ENCODE measurements at places on chromosomes 6 and 20. TPM values are rescaled to one million over a fixed set of nuclear protein-coding genes. Genes with fewer than 3 reads are reported as not detected.

GRCh38 chr6:37700620-37700973 lies 2.9 kb upstream of the MDGA1 start:
- H3K27me3 ChIP-seq, result peaks cover 40% of the 10 kb centered on the region
- no peaks in the 10 kb centered on the region for H3K36me3 ChIP-seq
- no peak overlapping the region for H3K27ac ChIP-seq
- H3K4me3 ChIP-seq, result no peak overlapping the region
- DNase-seq, result no peak

GRCh38 chr6:149267072-149267471 lies 50.4 kb upstream of the TAB2 start:
- no peak overlapping the region for H3K27ac ChIP-seq
- DNase-seq, result no peak
- H3K36me3 ChIP-seq, result no peaks in the 10 kb centered on the region
- H3K4me1 ChIP-seq, result no peaks in the 10 kb centered on the region
- peaks cover 66% of the 10 kb centered on the region for H3K27me3 ChIP-seq

DNA sequence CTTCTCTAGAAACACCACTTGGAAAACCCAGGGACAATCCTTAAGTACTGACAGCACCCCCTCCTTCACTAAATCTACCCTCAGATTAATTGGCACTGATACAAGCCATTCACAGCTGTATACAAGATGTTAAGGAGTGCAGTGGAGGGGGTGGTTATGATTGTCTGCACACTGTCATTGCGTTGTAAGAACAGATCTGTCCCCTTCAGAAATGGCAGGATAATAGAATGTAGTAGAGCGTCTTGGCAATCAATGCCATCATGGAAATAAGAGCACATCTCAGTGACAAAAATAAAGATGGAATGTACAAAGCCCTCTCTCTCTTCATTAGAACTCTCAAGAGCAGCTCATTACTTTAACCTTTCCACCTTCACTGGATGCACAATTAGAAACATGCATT lies 324.9 kb upstream of the TBX18 start:
- H3K27me3 ChIP-seq, result no peaks in the 10 kb centered on the region
- no peaks in the 10 kb centered on the region for H3K36me3 ChIP-seq
- H3K27ac ChIP-seq, result no peak overlapping the region
- H3K4me1 ChIP-seq, result no peaks in the 10 kb centered on the region
- H3K4me3 ChIP-seq, result no peak overlapping the region

GRCh38 chr6:25774120-25774715 lies 19.7 kb downstream of the SLC17A4 start:
- no peak overlapping the region for H3K4me3 ChIP-seq
- no peaks in the 10 kb centered on the region for H3K27me3 ChIP-seq
- DNase-seq, result no peak
- H3K36me3 ChIP-seq, result no peaks in the 10 kb centered on the region
- H3K4me1 ChIP-seq, result no peaks in the 10 kb centered on the region

- H3K27ac ChIP-seq, result no peak overlapping the region
- no peaks in the 10 kb centered on the region for H3K4me1 ChIP-seq
- H3K4me3 ChIP-seq, result no peak overlapping the region
- no peak for DNase-seq
Observed at GRCh38 chr20:38453941-38454340, 18.7 kb upstream of the RALGAPB start.

DNA sequence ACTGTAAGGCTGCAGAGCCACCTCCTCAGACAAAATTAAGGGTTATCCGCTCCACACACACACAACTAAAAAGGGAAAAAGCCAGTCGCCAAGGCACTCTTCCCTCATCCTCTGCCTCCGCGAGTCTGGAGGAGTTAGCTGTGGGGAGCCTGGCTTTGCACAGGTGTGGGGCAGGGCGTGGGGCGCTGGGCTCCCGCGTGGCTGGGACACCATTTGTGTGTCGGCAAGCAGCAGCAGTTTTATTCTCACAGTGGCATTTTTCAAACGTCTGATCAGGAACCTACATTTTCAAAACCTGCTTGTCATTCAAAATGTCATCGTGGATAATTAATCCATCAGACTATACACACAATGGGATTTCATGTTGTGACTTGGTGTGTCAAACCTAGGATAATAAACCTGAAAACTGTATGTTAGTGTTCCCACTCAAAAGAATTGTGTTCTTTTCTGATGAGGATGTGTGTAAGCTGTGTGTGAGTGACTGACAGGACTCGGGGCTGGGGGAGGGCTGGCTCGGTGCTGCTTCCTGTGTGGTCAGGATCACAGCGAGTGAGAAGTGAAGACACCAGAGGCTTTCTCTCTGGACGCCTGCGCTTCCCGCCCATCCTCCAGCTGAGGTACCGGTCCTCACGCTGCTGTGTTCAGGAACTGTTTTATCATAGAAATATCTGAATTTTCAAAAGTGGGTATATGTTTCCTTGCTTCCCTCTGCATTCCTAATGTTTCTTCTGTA lies 83.1 kb downstream of the IRF4 start:
- H3K4me1 ChIP-seq, result no peaks in the 10 kb centered on the region
- no peak for DNase-seq
- no peak overlapping the region for H3K4me3 ChIP-seq
- no peaks in the 10 kb centered on the region for H3K27me3 ChIP-seq
- H3K27ac ChIP-seq, result no peak overlapping the region
- no peaks in the 10 kb centered on the region for H3K36me3 ChIP-seq

DNA sequence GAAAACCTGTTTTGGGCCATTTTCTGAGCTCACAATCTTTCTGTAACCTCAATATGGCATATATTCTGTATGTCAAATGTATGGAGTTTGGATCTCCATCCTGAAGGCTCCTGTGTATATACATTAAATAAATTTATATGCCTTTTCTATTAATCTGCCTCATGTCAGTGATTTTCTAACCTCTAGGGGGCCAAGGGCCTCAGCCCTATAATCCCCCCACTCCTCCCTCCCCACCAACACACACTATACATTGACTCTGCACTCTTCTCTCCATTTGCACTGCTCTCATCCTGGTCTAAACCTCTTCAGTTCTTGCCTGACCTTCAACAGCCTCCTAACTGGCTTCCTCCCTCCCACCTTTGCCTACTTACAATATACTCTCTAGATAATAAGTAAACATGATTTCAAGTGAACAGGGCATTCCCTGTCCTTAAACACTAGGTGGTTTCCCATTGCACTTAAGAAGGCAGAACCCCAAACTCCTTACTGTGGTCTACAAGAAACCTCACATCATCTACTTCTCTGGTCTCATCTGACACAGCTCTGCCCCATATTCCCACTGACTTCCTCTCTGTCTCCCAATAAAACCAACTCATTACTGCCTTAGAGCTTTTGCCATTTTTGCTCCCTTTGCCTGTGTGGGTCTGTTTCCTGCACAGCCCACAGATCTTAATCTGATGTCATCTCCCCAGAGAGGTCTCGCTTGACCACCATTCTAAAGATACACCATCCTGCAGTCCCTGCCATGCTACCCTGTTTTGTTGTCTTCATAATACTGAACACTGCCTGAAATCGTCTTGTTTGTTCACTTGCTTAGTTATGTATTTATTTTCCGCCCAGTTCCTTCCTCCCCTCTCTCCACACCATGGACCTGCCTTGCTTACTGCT lies 213.7 kb downstream of the SYNE1 start:
- H3K27ac ChIP-seq, result no peak overlapping the region
- no peaks in the 10 kb centered on the region for H3K36me3 ChIP-seq
- H3K27me3 ChIP-seq, result no peaks in the 10 kb centered on the region
- no peak overlapping the region for H3K4me3 ChIP-seq
- DNase-seq, result no peak

DNA sequence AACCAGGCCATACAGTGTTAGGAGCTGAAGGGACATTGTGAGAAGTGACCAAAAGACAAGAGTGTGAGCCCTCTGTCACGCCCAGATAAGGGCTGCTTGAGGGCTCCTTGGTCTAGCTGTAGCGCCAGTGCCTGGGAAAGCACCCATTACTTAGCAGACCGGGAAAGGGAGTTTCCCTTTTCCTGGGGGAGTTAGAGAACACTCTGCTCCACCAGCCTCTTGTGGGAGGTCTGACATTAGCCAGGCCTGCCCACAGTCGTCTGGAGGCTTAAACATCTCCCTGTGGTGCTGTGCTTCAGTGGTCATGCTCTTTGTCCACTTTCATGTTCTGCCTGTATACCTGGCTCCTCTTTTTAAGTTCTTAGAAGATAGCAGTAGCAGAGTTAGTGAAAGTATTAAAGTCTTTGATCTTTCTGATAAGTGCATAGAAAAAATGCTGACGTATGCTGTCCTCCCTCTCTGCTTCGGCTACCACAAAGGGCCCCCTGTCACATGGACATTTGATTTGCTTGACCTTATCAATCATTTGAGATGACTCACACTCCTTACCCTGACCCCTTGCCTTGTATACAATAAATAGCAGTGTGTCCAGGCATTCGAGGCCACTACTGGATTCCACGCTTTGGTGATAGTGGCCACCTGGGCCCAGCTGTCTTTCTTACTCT lies 201.5 kb upstream of the ECI2 start:
- DNase-seq, result no peak
- H3K36me3 ChIP-seq, result no peaks in the 10 kb centered on the region
- no peak overlapping the region for H3K27ac ChIP-seq
- H3K4me1 ChIP-seq, result no peaks in the 10 kb centered on the region

DNA sequence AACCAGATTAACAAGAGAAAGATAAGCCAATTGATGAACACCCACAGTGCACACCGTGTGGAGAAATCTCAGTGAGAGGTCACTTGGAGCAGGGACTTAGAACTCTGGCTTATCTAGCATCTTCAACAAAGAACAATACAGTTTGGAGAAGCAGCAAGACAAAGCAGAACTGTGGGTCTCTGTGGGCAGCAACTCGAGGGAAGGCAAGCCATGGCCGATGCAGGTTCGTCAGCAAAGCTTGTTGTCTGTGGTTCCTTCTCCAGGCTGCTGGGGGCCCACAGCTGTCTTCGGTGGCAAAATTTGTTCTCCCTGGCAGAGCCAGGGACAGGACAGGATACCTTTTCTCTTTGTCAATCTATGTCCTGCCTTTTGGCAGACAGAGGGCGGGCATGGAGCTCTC lies 22.1 kb downstream of the RPP40 start:
- H3K27me3 ChIP-seq, result no peaks in the 10 kb centered on the region
- no peak overlapping the region for H3K4me3 ChIP-seq
- no peak overlapping the region for H3K27ac ChIP-seq
- DNase-seq, result no peak
- no peaks in the 10 kb centered on the region for H3K4me1 ChIP-seq

DNA sequence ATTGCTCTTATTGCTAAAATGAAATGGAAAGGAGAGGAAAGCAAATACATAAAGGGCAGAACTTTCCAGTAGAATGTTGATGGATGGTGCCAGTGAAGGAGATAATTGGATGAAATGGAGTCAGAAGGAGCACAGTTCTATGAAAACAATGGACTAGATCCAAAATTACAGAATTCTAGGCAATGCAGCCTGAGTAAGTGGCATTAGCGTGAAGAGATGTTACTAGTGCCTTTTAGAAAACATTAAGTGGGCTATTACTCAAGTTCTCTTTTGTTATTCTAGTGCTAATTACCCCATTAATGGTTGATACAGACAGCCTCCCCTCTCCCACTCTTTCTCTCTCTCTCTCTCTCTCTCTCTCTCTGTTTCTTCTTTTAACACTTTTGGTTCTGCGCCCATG lies 209.5 kb upstream of the RGS17 start:
- H3K36me3 ChIP-seq, result no peaks in the 10 kb centered on the region
- DNase-seq, result no peak
- no peaks in the 10 kb centered on the region for H3K27me3 ChIP-seq
- H3K27ac ChIP-seq, result no peak overlapping the region
- H3K4me3 ChIP-seq, result no peak overlapping the region
- H3K4me1 ChIP-seq, result no peaks in the 10 kb centered on the region

DNA sequence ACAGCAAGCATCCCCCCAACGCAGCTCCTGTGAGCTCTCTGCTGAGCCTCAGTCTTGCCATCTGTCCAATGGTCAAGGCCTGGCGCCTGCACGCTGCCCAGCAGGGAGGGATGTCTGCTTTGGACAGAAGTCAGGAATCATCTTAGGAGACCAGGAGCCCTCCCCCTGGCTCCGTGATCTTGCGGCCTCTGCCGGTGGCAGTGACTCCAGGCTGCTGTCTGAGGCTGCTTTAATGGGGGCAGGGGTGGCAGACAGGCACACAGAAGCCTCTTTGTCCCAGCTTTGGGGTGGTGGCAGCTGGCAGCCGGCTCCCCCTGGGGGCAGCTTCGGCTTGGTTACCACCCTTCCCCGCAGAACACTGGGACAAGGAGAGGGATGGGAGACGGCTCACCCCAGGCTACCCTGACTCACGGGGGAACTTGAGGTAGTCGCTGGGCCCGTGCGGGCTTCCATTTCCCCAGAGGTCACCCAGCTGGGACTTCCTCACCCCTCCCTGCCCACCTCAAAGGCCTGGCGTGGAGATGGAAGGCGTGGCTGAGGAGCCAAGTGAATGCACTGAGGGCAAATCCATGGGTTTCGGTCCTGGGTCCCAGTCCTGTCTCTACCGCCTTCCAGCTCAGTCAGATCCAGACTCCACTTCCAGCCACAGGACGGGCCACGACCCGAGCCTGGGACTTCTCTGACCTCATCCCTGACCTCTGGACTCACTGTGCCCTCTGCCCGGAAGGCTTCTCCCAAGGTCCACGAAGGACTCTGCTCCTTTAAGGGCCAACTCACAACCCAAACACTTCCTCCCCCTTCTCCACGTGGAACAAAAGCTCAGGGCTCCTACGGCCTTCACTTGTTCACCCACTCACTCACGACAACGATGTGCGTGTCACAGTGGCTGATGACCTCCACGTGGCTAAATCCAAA lies 14.8 kb downstream of the PEDS1 start:
- H3K4me1 ChIP-seq, result peaks cover 55% of the 10 kb centered on the region
- DNase-seq, result no peak

- H3K4me1 ChIP-seq, result peaks cover 6% of the 10 kb centered on the region
- DNase-seq, result no peak
- no peak overlapping the region for H3K27ac ChIP-seq
- no peak overlapping the region for H3K4me3 ChIP-seq
- no peaks in the 10 kb centered on the region for H3K36me3 ChIP-seq
Observed at GRCh38 chr6:47200536-47201334, 109.0 kb downstream of the TNFRSF21 start.

GRCh38 chr6:36313649-36313936 lies 23.1 kb downstream of the BNIP5 start:
- no peak overlapping the region for H3K27ac ChIP-seq
- no peaks in the 10 kb centered on the region for H3K27me3 ChIP-seq
- no peak overlapping the region for H3K4me3 ChIP-seq
- peaks cover 18% of the 10 kb centered on the region for H3K4me1 ChIP-seq
- no peaks in the 10 kb centered on the region for H3K36me3 ChIP-seq

DNA sequence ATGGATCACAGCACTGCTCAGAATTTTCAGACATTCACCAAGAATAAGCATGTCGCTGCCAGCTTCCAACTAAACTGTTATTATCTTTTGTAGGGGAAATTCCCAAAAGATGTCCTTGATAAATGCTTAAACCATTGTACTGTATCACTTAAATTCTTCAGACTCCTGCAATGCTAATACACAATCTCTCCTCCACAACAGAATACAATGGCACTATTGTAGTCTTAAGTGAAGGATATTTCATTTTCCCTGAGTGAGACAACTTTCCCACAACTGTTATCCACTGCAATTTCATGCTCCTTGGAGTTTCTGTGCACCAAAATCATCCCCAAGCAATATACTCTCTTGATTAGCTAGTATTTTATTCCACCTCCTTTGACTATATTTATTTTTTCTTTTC lies 189.7 kb downstream of the COL9A1 start:
- no peak for DNase-seq
- H3K27ac ChIP-seq, result no peak overlapping the region
- H3K4me3 ChIP-seq, result no peak overlapping the region

Gene OPN5
- not detected for total RNA-seq

Gene TULP1
- not detected for total RNA-seq

Gene RNF217
- total RNA-seq, result 18.3 TPM

Gene SLC22A2
- total RNA-seq, result not detected

Gene DOK5
- 0.38 TPM for total RNA-seq
